ENCODE measurements at places on chromosomes 1 and 21. TPM values are rescaled to one million over a fixed set of nuclear protein-coding genes. Genes with fewer than 3 reads are reported as not detected.

The RCAN1 gene
- 308 TPM for total RNA-seq

The UHMK1 gene
- 139 TPM for total RNA-seq

The GJC2 gene
- total RNA-seq: 3.9 TPM

The NPPB gene
- 4.7 TPM for total RNA-seq

The FOXD3 gene
- not detected for total RNA-seq

The LMOD1 gene
- total RNA-seq: 50.1 TPM

The OR2L2 gene
- total RNA-seq: not detected

The RGS5 gene
- 4.8 TPM for total RNA-seq

The HTR6 gene
- not detected for total RNA-seq

The MX2 gene
- 0.97 TPM for total RNA-seq

The WNT4 gene
- 0.43 TPM for total RNA-seq

The SYT11 gene
- 27.4 TPM for total RNA-seq

The MUL1 gene
- total RNA-seq: 28.1 TPM

The NOTCH2 gene
- total RNA-seq: 200 TPM

The TCHH gene
- under 0.01 TPM for total RNA-seq

The ELF3 gene
- total RNA-seq: 0.32 TPM

The DHRS3 gene
- 84.1 TPM for total RNA-seq

The ZNF281 gene
- 48.8 TPM for total RNA-seq
